ENCODE measurements at places on chromosomes 3 and 15.

GRCh38 chr3:25287291-25287884 lies 140.7 kb upstream of the RARB start:
- DNase-seq: no peak

DNA sequence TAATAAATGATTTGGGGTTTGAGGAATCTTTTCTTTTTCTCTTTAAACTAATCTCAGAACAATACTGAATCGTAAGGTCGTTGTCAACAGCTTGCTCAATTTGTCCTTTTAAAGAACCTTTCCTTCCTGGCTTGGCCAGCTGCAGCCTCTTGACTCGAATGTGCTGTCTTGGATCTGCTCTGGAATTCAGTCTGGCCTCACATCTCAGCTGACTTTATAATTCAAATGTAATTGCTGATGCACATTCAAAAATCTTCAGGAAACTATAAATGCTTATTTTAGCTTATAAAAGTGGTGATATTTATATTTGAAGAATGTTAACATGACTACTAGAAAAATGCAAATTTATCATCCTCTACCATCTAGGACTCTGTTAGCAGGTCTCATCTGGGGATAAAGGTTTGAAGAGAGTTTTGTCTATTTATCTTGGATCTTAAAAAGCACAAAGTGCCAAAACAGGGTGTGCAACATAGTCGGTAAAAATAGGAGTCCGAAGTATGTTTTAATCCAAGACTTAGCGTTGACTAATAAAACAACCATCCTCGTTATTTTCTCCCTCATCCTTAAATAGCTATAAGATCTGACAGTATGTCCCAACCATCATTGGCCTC lies 1035.2 kb downstream of the MCTP2 start:
- no peak for DNase-seq

DNA sequence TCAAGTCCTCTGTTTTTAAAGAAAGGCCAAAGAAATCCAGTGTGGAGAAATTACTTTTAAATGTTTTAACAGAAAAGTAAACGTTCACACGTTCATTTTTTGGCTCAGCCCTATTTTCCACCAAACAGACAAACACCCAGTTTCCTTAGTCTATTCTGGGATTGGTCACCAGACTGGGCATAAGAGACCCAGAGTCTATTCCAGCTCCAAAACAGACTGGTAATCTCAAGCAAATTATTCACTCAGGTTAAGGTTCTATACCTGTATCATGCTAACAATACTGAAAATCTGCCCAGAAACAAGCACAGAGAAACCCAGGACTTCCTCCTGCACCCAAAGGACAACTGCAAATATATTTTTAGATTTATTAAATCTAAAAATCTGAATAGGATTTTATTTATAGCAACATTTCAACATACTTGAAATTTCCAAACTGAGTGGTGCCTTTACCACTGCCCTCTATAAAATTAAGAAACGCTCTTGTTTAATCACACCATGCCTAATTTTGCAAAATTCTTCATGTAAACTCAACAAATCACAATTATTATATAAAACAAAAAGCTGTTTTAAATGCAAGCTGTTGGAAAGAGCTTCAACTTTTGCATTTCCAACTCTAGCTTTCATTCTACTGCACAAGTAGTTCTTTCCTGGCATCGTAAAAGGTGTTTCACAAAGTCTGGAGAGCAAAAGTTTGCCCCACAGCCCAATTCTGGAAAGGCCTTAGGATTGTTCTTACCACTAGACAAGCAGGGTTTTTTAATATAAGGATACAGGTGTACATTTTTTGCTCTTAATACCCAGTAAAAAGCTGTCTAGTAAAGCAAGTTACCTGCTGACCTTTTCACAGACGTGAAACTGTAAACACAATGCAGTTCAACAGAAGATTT lies 18.7 kb downstream of the ZNF148 start:
- DNase-seq: no peak

DNA sequence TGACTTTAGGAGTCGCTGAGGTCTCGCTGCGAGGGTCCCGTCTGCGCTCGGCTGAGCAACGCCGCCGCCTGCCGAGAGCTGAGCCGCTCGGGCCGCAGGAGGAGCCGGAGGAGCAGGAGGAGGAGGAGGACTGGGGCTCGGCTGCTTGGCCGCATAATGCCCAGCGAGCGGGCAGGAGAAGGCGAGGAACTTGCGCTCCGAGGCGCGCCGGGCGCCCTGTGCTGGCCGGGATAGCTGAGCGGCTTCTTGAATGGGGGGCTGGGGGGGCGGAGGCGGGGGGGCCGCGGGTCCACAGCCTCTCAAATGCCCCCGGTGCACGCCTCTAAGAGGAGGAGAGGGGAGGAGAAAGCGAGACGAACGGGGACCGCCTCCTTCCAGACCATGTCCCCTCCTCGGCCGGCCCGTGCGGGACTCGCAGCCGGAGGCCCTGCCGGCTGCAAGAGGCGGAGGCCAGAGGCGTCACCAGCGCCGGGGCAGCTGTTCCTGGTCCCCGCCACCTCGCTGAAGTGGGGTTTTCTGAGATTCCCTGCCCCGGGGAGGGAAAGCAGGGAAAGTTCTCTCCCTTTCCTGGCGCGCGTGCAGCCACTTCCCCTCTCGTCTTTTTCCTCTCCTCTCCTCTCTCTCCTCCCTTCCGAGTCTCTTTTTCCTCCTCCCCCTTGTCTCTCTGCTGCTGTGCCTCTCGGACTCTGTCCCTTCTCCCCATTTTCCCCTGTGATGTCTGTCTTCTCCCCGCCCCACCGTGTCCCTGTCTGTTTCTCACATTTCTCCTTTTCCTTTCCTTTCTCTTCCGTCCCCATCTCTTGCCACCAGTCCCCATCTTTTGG lies at the start of gene ADAMTS9:
TSS of gene ADAMTS9 (minus strand) at position 220 of the 824 bp plus-strand sequence. CDS start 343 bp downstream, outside the sequence.
- DNase-seq: no peak

- no peak for DNase-seq
Measured at GRCh38 chr3:129005526-129006303, 4.6 kb downstream of the EFCC1 start.
